Suprapubic skin (tissue), 4 donors: ENCODE measurements at places on chromosomes 5 and 9. TPM values are rescaled to one million over a fixed set of nuclear protein-coding genes. Genes with fewer than 3 reads are reported as not detected.

Gene CD274
- 1.6 TPM for total RNA-seq

Gene NRARP
- 25.3 TPM for total RNA-seq

Gene CKMT2
- 9.7 TPM for total RNA-seq

Gene FRRS1L
- total RNA-seq = 0.05 TPM

Gene PKD2L2
- total RNA-seq = not detected

DNA sequence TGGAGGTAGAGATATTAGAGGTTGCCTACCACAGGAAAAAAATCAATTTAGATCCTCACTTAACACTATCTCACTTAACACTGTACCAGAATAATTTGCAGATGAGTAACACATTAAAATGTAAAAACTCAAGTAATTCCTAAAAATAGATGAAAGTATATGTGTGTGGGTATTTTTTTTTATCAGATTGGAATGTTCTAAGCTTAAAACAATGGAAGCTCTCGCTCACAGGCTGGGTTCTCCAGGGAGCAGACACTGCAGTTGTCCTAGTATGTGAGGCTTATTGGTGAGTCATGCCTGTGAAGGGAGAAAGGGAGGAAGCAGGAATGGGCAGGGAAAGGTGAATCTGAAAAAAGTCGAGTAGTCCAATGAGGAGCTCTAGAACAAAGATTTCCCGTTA is 181.3 kb upstream of the ZNF608 start:
- peaks cover 5% of the 10 kb centered on the region for H3K4me1 ChIP-seq
- no peaks in the 10 kb centered on the region for H3K27me3 ChIP-seq
- no peaks in the 10 kb centered on the region for H3K36me3 ChIP-seq
- no peak overlapping the region for H3K27ac ChIP-seq
- H3K4me3 ChIP-seq = no peak overlapping the region
- DNase-seq = no peak

DNA sequence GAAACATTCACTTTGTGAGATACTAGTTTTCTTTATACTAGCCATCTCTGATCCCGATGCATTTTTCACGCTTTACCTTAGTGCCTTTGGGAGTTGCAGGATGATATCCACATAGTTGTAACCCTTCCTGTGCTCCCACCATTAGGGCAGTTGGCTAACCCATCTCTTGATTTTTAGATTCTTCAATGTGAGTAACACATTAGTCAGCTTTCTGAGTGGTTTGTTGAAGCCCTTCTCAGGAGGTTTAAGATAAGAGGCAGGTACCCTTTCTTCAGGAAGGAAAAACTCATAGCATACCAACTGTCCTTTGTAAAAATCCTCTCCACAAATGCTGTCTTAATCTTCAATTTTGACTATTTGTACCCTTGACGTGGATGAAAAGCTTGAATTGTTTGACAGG is 392.3 kb downstream of the DMAC1 start:
- H3K27ac ChIP-seq = no peak overlapping the region
- no peak for DNase-seq
- H3K27me3 ChIP-seq = no peaks in the 10 kb centered on the region
- no peaks in the 10 kb centered on the region for H3K36me3 ChIP-seq

DNA sequence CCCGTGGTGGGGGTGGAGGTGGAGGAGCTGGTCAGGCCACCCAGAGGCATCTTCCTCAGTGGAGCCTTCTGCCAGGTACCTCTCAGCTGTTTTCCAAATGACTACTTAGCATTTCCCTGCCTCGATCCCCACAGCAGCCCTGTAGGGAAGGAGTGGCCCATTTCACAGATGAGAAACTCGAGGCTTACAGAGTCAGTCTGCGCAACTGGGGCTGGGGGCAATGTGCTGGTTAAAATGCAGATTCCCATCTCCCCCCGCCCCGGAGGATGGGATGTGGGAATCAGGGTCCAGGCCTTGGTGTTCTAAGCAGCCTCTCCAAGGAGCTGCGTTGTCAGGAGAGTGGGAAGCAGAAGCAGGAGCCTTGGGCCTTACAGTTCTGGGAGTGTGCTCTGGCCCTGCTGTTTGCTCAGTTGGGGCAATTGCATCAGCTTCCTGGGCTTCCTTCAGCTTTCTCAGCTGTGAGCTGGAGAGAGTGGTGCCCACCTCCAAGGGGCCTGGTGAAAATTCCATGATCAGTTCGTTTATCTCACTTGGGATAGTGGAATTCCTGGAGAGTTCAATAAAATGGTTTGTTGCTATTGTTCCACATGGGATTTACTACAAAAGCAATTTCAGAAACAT is 19.4 kb downstream of the ERGIC1 start:
- peaks cover 91% of the 10 kb centered on the region for H3K4me1 ChIP-seq
- no peaks in the 10 kb centered on the region for H3K27me3 ChIP-seq
- H3K36me3 ChIP-seq = no peaks in the 10 kb centered on the region

GRCh38 chr9:81268048-81268447 is 421.3 kb downstream of the TLE1 start:
- H3K27me3 ChIP-seq = no peaks in the 10 kb centered on the region
- no peaks in the 10 kb centered on the region for H3K36me3 ChIP-seq
- H3K4me1 ChIP-seq = no peaks in the 10 kb centered on the region
- H3K4me3 ChIP-seq = no peak overlapping the region

- no peak for DNase-seq
- no peak overlapping the region for H3K4me3 ChIP-seq
- no peaks in the 10 kb centered on the region for H3K4me1 ChIP-seq
- no peak overlapping the region for H3K27ac ChIP-seq
Measured at GRCh38 chr5:97097326-97098230, 44.8 kb downstream of the LIX1 start.

DNA sequence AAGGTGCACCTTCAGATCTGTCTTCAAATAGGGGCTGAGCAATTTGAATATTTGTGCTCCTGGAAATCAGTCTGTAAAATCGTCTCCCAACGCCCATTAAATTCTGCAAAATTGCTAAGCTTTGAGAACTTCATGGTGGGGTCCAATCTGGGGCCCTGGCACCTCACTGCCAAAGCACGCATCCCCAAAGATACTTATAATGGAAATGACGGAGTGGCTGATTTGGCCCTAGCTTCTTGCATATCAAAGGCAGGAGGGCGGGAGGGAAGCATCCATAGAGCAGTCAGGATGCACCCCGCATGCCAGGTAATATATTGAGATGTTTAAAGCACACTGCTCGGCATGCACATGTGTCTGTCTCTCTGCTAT is 422.3 kb downstream of the EBF1 start:
- DNase-seq = no peak
- no peaks in the 10 kb centered on the region for H3K36me3 ChIP-seq
- no peak overlapping the region for H3K4me3 ChIP-seq
- H3K27ac ChIP-seq = no peak overlapping the region
- peaks cover 3% of the 10 kb centered on the region for H3K27me3 ChIP-seq

DNA sequence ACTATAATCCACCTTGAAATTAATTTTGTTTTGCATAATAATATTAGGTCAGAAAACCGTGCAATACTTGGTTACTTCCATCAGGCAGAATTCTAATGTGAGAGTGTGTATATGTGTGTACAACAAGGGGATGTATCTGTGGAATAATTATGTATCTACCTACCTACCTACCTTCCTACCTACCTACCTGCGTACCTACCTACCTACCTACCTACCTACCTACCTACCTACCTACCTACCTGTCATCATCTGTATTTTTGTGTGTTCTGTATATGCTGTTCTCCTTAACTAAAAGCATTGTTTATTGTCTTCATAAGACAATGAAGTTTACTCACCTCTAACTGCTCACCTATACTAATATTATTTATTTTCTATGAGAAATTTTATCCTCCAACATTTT is 52.8 kb downstream of the VCAN start:
- no peaks in the 10 kb centered on the region for H3K4me1 ChIP-seq
- H3K36me3 ChIP-seq = peaks cover 5% of the 10 kb centered on the region
- no peak for DNase-seq
- H3K4me3 ChIP-seq = no peak overlapping the region

DNA sequence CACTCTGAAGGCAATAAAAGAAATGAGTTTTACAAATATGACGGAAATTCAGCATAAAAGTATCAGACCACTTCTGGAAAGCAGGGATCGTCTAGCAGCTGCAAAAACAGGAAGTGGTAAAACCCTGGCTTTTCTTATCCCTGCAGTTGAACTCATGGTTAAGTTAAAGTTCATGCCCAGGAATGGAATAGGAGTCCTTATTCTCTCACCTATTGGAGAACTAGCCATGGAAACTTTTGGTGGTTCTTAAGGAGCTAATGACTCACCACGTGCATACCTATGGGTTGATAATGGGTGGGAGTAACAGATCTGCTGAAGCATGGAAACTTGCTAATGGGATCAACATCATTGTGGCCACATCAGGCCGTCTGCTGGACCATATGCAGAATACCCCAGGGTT is 93.5 kb upstream of the RGMB start:
- H3K4me1 ChIP-seq = no peaks in the 10 kb centered on the region
- H3K27me3 ChIP-seq = no peaks in the 10 kb centered on the region
- no peak for DNase-seq
- H3K4me3 ChIP-seq = no peak overlapping the region

- H3K4me3 ChIP-seq = no peak overlapping the region
- no peaks in the 10 kb centered on the region for H3K27me3 ChIP-seq
- DNase-seq = no peak
- H3K27ac ChIP-seq = no peak overlapping the region
- H3K4me1 ChIP-seq = no peaks in the 10 kb centered on the region
Measured at GRCh38 chr9:100074093-100074492, 24.7 kb downstream of the ERP44 start.
